ENCODE measurements at places on chromosomes 13 and 19. TPM values are rescaled to one million over a fixed set of nuclear protein-coding genes. Genes with fewer than 3 reads are reported as not detected.

DNA sequence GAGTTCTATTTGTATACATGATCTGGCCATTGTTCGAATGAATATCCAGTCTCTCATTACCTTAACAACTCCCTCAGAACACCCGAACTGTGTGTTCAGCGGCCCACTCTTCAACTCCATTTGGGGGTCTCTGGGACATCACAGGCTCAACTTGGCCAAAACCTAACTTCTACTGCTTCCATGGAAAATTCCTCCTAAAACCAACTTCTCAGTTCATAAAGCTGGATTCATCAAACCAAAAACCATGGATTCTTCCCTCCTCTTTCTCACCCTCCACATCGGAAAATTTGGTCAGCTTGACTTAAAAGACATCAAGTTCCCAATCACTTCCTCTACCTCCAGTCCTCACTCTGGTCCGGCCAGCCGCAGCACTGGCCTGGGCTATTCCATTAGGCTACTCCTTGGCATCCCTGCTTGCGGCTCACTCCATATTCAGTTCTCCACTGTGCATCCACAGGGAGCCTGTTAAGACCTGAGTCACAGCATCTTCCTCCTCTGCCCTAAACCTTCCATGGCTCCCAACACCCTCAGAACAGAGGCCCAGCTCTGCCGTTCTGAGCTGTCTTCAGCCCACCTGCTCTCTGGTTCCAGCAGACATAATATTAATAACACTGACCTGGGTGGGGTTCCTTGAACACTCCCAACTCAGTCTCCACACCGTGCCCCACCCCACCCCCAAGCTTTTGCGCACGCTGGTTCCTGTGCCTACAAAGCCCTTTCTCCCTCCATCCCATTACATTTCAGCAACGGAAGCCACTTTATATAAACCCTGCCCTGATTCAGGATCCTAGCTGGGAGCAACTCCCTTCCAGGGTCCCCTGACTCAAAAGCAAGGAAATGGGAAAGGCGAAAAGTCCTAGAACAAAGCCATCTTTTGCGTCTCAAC is 1.1 kb downstream of the ZNF792 start:
- H3K4me3 ChIP-seq: peak overlapping the region; percentile 85
- no peaks in the 10 kb centered on the region for H3K27me3 ChIP-seq
- peak overlapping the region; percentile 39 for H3K27ac ChIP-seq
- H3K36me3 ChIP-seq: peaks cover 27% of the 10 kb centered on the region

- H3K27ac ChIP-seq: no peak overlapping the region
- no peak for DNase-seq
- no peaks in the 10 kb centered on the region for H3K27me3 ChIP-seq
- H3K4me3 ChIP-seq: no peak overlapping the region
- H3K4me1 ChIP-seq: peaks cover 4% of the 10 kb centered on the region
Measured at GRCh38 chr13:36882829-36883390, 37.1 kb downstream of the SMAD9 start.

Gene FXYD1
- 152 TPM for total RNA-seq

DNA sequence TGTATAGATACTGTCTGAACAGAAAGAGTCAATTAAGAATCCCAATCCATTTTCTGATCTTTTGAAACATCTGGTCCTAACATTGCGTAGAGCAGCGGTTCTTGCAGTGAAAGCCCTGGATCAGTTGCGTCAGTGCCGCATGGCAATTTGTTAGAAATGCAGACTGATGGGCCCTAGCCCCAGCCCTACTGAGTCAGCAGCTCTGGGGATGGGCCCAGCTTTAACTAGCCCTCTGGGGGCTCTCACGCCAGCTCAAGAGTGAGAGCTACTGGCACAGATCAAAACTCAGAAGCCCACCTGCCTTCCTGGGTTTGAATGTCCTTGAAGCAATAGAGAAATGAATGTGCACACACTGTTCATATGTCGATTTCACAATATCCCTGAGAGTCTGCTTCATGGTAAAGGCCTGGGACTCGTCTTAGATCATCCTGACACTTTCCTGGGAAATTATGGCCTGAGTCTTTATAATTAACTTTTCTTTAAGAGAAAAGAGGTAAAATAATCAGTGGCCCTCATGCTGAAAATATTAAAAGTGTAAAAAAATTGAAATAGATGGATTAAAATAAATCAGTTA is 206.8 kb upstream of the TMTC4 start:
- no peaks in the 10 kb centered on the region for H3K36me3 ChIP-seq
- no peaks in the 10 kb centered on the region for H3K4me1 ChIP-seq
- H3K27me3 ChIP-seq: no peaks in the 10 kb centered on the region

Gene SERP2
- 5.7 TPM for total RNA-seq

Gene TUBB4A
- 0.18 TPM for total RNA-seq

Gene KIR2DL1
- total RNA-seq: not detected

DNA sequence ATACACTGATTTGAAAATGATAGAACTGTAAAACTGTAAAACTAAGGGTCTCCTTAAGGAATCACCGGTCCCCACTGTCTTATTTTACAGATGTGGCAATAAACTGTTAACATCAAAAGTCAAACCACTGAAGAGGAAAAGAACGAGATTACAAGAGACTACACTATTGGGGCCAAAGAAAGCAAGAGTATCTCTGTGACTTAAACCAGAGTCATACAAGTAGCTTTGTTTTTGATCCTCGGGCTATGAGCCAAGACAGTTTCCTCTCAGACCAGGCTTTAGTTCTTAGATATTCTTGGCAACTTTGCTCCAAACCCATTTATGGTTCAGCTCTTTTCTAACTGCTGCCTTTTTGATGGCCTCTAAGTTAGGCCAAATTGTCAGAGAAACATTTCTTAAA is 113.8 kb downstream of the TBC1D4 start:
- peaks cover 5% of the 10 kb centered on the region for H3K4me1 ChIP-seq
- H3K27me3 ChIP-seq: no peaks in the 10 kb centered on the region
- H3K36me3 ChIP-seq: no peaks in the 10 kb centered on the region
- DNase-seq: peak; percentile 67

DNA sequence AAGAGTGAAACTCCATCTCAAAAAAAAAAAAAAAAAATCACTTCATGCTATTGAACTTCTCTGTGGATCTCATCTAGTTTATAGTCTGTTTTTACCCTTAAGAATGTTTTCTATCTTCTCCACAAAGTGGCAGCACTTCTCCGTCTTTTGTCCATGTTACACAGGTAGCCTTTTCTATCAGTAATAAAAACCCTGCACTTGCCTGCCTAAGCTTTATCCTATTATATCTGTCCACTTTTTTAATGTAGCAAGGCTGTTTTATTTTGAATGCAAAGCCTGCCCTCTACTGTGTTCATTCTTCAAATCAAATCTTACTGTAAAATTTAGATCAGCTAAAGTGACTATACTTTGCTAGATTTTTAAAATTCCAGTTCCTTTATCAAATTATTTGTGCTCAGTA is 124.0 kb downstream of the STOML3 start:
- H3K4me1 ChIP-seq: no peaks in the 10 kb centered on the region
- no peaks in the 10 kb centered on the region for H3K36me3 ChIP-seq
- H3K27me3 ChIP-seq: no peaks in the 10 kb centered on the region
- peak; percentile 15 for DNase-seq
- H3K27ac ChIP-seq: no peak overlapping the region
- H3K4me3 ChIP-seq: no peak overlapping the region

DNA sequence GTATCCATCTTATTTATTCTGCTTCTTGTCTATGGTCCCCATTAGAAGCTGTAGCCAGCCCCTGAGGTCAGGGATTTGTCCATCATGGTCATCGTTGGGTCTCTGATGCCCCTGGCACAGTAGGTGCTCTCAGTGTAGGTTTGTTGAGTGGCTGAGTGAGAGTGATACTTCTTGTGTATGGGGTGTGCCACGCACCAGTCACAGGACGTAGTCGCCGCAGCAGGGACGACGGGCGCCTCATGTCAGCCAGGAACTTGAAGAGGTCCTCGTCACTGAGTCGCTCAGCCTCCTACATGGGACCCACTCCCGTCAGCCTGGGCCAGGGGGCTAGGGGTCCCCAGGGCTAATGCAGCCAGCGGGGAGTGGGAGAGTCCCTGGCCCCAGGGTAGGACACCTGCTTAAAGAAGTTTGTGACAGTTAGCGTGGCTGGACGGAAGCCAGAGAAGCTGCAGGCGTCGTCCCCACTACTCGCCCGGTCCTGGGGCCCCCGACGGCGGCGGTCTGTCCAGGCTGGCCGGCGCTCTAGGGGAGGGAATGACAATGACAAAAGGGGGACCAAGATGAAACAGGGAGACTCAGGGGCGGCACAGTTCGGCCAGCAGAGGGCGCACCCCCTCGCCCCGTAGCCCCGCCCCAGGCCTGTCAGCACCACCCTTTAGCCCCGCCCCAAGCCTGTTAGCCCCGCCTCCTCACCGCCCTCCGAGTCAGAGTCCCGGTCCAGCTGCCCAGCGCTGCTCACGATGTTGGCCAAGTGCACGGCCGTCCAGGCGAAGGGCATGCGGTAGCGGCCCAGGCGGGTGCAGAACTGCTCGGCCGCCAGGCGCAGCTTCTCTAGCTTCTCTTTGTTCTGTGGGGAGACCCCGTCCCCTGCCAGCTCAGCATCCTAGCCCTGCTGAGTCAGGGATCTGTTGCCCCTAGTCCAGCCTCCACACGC is 3.7 kb downstream of the ANGPTL8 start:
- peak overlapping the region; percentile 40 for H3K27ac ChIP-seq
- no peak overlapping the region for H3K4me3 ChIP-seq
- no peaks in the 10 kb centered on the region for H3K27me3 ChIP-seq
- peak; percentile 82 for DNase-seq
- peaks cover 22% of the 10 kb centered on the region for H3K4me1 ChIP-seq

Measured in muscle of leg (tissue), 16 donors.